ENCODE measurements at places on chromosomes 5 and 9.
A peak's percentile ranks its signal among the peaks of the same experiment; 100 is the strongest.

- DNase-seq: no peak
These were observed 133.9 kb downstream of the MUSK start for GRCh38 chr9:110802416-110803035.

- DNase-seq: peak; percentile 40
These were observed 1.5 kb upstream of the PTGES2 start for GRCh38 chr9:128128836-128129590.

DNA sequence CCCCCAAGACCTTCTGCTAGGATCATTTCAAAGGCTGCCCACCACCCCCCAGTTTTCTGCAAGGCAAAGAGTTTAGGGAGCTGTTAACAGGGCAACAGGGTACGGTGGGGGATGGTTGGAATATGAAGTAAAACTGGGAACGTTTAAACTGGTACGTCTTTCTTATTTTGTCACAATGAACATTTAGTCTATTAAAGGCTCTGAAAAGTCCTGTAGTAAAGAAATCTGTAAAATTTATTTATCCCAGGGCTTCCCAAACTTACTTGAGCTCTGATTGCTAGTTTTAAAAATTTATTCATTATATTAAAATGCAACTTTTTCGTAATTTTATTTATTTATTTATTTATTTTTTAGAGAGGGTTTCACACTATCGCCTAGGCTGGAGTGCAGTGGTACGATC is 62.0 kb downstream of the USP20 start:
- DNase-seq: no peak

DNA sequence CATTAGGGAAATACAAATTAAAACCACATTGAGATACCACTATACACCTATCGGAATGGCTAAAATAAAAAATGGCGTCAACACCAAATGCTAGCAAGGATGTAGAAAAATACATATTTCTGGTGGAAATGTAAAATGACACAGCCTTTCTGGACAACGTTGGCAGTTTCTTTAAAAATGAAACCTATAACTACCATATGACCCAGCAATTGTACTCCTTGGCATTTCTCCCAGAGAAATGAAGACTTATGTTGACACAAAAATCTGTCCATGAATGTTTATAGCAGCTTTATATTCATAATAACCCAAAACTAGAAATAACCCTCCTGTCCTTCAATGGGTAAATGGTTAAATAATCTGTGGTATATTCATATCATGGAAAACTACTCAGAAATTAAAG is 188.7 kb upstream of the RAD23B start:
- no peak for DNase-seq

- no peak for DNase-seq
These were observed 401.3 kb upstream of the KIF2A start for GRCh38 chr5:61904730-61905129.

DNA sequence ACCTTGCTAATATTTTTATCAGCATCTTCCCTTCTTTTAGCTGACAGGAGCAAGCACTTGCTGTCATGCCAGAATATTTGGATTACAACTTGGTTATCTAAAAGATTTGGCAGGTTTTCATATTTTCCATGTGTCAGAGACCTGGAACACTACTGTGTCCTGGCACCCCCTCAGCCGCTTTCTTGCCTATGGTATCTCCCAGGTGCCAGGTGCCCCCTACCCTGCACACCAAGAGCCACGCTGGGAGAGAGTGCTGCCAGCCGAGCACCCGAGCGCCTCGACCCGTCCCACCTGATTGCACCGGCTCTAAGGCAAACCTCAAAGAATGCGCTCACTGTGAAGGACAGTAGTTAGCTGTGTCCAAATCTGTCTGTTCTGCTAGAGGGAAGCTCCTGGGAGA is 84.8 kb downstream of the GTF3C4 start:
- no peak for DNase-seq

- no peak for DNase-seq
These were observed 374.9 kb downstream of the TLE1 start for GRCh38 chr9:81314490-81314889.

- no peak for DNase-seq
These were observed 539.9 kb downstream of the BRINP1 start for GRCh38 chr9:118829334-118829733.

- no peak for DNase-seq
These were observed 490 bp downstream of the ICE1 start for GRCh38 chr5:5422819-5423515.

- DNase-seq: peak; percentile 11
These were observed 22.8 kb downstream of the EXOC3 start for GRCh38 chr5:465591-466403.

All from left cardiac atrium (tissue), 4 donors.